ENCODE measurements at places on chromosomes 16 and 17.

DNA sequence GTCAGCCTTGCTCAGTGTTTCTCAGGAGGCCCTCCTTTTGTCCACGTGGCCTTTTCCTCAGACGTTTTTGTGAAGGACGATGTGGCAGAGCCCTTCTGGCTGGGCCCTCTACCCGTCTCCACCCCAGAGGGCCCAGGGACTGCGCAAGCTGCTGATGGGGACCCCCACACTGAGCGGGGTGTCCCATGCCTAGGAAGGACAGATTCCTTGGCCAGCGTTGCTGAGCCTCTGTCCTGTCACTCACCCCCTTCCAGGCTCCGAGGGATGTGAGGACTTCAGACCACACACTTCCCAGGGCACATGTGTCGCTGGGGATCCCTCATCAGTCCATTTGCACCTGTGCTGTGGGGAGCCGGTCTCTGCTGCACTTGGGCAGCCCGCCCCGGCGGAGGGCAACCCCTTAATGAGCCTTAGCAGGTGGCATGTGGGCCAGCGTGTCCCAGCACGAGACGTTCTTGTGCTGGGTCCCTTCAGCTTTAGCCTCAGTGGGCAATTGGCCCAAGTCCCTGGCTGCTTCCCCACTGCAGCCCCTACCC lies 48.3 kb downstream of the NT5M start:
- DNase-seq: no peak

- DNase-seq: no peak
Measured at GRCh38 chr17:4354862-4355514, 11.5 kb downstream of the UBE2G1 start.

DNA sequence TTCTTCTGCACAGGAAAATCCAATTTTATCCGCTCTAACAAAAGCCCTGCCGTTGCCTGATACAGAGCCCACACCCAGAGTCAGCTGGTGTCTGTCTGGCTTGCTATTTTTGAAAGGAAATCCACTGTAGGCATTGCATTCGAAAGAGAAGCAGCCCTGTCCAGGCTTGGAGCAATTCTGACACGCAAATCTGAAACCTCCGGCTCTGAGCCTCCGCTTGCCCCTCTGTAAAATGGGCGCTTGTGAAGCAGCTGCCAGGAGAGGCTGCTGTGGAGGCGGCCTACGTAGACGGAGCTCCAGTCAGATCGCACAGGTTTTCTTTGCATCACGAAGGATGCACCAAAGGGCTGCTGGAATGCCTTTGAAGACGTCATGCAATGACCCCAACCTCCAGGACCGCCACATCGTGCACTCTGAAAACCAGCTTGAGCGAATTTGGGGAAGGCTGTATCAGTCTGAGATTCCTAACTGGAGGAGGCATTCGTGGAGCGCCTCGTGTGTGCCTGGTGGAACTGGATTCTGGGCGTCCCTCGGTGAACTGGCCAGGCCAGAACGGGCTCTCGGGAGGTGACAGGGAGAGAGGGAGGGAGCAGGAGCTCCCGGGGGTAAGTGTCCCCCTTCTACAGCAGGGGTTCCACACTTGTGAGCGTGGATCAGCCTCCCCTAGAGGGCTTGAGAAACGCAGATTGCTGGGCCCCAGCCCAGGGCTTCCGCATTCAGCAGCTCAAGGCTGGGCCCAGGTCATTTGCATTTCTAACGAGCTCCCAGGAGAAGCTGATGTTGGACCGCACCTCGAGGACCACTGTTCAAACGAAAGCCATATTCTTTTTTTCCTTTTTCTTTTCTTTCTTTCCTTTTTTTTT lies 215.5 kb downstream of the MRTFB start:
- DNase-seq: no peak

- no peak for DNase-seq
Measured at GRCh38 chr17:35142467-35142796, 329 bp upstream of the NLE1 start.

- DNase-seq: peak; percentile 29
Measured at GRCh38 chr16:82031116-82032084, 3.7 kb upstream of the HSD17B2 start.

DNA sequence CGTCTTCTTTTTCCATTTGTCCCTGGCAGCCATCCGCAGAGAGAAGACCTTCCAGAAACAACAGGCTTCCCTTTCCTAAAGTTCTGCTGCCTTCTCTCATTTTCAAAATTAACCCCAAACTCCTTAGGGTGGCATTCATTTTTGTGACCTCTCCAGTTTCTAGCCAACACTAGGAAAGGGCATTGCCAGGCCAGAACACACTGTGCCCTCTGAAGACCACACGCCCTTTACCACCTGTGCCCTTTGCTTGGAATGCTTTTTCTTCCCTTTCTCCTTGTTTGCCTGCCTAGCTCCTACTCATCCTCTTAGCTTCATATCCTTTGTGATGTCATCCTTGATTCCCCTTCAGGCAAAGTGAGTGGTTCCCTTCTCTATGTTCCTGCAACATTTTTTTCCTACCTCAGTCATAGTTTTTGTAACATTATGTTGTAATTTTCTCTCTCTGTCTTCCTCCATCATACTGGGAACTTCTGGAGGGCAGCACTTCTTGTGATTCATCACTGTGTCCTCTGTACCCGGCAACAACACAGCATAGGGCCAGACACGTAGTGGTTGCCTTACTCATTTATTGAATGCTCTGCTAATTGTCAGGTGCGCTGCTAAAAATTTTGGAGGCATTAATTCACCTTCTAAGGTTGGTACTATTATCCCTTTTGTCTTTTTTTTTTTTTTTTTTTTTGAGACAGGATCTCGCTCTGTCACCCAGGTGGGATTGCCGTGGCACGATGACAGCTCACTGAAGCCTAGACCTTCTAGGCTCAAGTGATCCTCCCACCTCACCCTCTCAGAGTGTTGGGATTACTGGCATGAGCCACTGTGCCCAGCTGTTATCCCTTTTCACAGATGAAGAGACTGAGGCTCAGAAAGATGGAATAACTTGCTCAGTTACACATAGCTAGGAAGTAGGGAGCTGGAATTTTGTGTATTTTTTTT lies 1.0 kb downstream of the KAT8 start:
- no peak for DNase-seq

GRCh38 chr17:37567538-37567937 lies 41.7 kb downstream of the SYNRG start:
- DNase-seq: no peak

- peak; percentile 8 for DNase-seq
Measured at GRCh38 chr17:17206124-17206912, at the start of gene PLD6. Gene PLD6, minus strand, starts transcription at chr17:17206333. Its CDS starts 47 bp downstream, at chr17:17206286.

DNA sequence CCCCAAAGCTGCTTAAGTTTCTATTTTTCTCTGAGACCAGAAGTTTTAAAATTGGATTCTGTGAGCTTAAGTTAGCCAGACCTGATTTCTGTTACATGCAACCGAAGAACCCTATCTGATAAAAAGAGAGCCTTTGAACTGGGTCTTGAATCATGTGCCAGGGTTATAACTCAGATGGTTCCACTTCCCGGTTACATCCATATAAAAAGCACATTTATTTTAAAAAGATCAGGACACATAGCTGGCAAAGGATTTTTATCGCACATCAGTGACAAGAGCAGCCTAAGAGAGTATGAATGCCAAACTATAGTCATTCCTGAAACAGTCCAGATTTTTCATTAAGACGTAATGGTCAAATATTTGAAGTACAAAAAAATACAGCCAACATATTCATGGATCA lies 32.5 kb upstream of the CLEC3A start:
- DNase-seq: no peak

- DNase-seq: no peak
Measured at GRCh38 chr16:17936766-17937402, 399.7 kb downstream of the NPIPA8 start.

DNA sequence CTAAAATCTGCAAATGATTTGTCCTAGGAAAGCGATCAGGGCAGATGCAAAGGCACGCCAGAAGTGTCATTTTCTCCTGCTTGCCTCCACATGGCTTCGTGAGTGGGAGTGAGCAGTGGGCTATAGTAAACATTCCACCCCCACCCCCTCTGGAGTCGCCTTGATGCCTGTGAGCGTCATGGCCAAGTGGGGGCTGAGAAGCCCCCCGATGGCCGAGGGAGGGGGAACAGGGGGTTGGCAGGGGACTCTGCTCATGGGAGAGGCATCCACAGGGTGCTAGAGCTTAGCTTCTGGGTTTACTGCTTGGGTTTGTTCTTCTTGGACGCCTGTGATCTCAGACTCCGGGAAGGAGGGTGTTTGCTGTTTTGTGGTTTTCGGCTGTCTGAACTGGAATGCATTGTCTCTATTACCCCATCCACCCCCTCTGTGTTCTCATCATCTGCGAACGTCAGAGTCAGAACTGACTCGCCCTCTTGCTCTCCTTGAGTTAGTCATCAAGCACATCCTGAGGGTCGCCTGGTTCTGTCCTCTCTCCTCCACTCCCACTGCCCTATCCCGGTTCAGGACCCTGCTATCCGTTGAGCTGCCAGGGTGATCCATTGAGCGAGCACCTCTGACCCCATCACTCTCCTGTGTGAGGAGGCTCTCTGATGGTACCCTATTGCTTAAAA lies 15.4 kb downstream of the TNS4 start:
- DNase-seq: no peak

DNA sequence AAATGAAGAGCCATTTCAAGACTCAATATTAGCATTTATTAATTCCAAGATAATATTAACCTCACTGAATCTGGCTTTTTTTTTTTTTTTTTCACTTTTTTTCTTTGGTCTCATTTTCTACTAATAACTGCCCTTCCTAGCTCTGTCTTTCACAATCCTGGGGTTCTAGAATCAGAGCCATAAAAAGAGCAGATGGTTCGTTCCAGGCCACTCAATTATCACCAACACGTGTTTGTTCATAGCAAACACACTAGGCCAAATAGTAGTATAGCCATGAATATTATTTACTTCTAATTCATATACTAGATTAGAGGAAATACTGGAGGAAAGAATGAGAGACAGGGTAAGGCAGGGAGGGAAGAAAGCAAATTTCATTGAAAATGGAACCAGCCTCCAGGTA lies 39.8 kb downstream of the TEX2 start:
- DNase-seq: no peak

- DNase-seq: no peak
Measured at GRCh38 chr17:34451313-34451712, 88.3 kb upstream of the CCL1 start.

- DNase-seq: no peak
Measured at GRCh38 chr16:59552164-59552563, 818.0 kb upstream of the GOT2 start.
